Renal pelvis (tissue), 12 donors: ENCODE measurements at places on chromosomes 16 and 17. TPM values are rescaled to one million over a fixed set of nuclear protein-coding genes. Genes with fewer than 3 reads are reported as not detected.

DNA sequence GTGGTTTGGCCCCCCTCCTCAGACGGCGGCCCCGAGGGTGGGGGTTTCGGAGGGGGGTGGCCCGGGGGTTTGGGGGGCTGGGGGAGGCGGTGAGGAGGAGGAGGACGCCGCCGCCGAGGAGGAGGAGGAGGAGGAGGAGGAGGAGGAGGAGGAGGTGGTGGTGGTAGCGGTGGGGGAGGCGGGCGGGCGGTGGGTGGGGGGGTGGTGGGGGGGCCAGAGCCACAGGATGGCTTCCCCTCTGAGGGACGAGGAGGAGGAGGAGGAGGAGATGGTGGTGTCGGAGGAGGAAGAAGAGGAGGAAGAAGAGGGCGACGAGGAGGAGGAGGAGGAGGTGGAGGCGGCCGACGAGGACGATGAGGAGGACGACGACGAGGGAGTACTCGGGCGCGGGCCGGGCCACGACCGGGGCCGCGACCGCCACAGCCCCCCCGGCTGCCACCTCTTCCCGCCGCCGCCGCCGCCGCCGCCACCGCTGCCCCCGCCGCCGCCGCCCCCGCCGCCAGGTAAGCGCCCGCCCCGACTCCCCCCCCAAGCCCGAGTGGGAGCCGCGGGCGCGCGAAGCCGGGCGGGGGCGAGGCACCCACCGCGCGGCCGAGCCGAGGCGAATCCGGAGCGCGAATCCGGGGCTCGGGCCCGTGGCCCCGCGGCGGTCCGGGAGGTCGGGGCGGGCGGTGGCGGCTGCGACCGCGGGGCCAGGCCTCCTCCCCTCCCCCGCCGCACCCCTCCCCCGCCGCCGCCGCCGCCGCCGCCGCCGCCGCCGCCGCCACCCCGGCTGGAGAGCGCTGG lies 3.8 kb upstream of the CHD3 start:
- DNase-seq: no peak

DNA sequence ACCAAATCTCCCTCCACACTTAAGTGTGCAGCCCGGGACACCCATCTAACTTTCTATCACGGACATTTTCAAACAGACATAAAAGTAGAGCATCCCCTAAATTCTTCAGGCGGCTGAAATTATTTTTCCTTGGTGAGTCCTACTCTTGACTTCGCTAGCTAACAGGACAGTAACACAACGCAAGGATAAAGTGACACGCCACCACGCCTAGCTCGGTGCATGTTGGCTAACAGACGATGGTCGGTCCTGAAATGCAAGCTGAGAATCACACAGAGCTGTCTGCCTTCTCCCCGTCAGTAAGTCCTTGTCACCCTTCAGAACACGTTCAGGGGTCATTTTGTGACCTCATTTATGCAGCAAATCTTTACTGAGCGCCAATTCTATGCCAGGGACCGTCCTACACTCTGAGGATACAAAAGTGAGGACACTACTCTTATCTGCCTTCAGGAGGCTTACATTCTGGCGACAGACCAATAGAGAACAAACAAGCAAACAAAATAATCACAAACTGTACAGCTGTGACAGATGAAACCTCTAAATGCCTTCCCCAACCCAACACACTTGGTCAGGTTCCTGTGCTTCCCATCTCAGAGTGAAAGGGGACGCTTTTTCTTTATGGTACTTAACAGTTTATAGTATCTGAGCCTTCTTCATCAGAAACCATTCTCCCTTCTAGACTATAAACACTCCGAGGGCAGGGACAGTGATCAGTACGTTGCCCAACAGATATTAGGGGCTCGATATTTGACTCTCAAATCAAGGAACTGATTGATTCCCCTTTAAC lies 1.3 kb downstream of the NTAN1 start:
- DNase-seq: no peak

GRCh38 chr17:73415782-73416181 lies 104.0 kb upstream of the CDC42EP4 start:
- no peak for DNase-seq

Gene ANKRD40CL
- polyA plus RNA-seq: 0.35 TPM
